Progenitor cell of endocrine pancreas (in vitro differentiated cells): ENCODE measurements at places on chromosomes 12 and 14.

GRCh38 chr14:71524320-71524982, 407.8 kb upstream of the RGS6 start:
- DNase-seq: no peak

GRCh38 chr12:89479982-89480381, 44.6 kb downstream of the GALNT4 start:
- no peak for DNase-seq

DNA sequence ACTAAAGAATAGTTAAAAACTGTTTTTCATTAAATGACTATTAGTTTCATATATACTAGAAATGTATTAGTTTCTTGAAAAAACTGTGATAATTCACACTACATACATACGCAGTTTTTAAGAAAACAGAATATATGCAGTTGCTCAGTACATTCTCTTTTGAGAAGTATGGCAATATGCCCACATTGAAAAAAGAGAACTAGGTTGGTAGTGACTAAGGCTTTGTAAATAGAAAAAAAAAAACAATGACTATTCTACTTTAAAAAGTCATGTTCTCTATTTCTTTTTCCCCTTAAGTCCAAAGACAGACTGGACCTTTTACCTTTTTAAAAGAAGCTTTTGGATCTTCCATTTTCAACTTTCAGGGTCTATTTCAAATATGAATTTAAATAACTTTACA, 25.0 kb downstream of the SNX6 start:
- no peak for DNase-seq

DNA sequence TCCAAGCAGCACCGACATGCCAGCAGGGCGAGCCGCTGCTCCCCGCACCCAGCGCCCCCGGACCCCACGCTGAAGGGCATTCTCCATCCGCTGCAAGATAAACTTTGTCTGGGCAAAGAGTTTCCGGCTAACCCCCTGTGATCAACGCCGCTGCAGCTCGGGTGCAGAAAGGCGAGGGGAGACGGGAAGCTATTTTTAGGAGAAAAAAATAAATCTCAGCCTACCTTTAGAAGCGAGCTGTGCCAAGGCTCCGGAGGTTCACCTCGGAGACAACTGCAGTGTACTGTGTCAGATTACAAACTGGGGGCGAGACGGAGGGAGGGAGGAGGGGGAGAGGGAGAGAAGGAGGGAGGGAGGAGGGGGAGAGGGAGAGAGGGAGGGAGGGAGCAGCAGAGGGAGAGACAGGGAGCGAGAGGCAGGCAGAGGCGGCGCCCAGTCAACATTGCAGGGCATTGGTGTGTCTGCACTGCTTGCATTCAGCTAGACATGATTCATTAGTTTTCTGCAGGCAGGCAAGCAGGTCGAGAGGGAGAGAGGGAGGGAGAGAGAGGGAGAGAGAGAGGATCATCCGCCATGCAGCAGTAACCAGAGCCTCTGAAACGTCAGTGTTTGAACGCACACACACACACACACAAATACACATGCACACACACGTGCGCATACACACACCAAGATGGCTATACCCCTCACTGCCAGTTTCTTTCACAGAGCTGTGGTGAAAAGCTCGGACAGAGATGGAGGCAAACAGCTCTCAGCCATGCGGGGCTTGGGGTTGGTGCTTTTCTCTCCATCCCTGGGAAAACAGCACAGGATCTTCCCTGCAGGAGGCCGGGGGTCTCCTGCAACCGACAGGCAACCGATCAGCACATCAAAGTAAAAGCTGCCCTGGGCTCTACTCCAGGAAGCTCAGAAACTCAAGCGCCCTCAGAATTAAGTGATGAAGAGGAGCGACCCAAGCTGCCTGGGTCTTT, at the start of gene RIMBP2:
Gene RIMBP2 (minus strand): TSS at position 302 of the 971 bp plus-strand sequence. CDS start 237,286 bp downstream, outside the sequence.
- DNase-seq: no peak

DNA sequence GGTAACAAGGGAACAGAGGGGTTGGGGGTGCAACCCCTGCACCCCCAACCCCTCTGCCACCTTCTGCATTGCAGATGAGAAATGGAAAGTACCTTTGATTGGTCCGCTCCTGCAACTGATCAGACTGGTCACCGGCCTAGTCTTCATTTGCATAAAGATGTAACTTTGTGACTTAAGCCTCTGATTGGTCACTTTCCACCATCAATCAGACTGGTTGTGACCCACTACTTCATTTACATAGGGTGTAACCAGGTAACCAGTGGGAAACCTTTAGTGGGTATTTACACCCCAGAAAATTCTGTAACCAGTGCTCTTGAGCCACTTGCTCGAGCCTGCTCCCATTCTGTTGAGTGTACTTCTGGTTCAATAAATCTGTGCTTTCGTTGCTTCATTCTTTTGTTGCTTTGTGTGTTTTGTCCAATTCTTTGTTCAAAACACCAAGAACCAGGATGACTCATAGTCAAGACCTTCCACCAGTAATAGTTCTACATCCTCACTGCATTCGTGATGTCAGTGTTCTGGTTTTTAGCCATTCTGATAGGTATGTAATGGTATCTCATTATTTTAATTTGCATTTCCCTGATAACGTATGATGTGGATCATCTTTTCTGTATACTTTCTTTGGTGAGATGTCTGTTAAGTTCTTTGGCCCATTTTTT, 30.8 kb downstream of the LEMD3 start:
- DNase-seq: no peak
